ENCODE measurements at places on chromosomes 5 and 9. TPM values are rescaled to one million over a fixed set of nuclear protein-coding genes. Genes with fewer than 3 reads are reported as not detected.

GRCh38 chr9:34522091-34522887 lies 501 bp downstream of the ENHO start:
- no peak for DNase-seq

DNA sequence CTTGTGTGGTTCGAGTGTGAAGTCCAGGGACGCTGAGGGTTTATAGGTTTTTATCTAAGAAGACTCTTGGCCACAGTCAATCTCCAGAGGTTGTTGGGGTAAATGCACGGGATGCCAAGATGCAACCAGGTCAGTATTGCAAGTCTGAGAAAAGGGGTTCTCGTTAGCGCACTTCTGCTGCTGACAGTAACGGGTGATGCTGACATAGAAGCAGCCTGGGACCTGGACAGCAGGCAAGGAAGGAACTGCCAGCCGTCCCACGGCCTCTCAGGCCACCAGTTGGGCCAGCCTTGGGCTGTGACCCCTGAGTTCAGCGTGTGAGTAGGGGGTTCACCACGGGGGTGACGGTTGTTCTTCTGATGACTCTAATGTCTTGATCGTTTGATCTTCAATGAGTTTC lies 39.0 kb downstream of the TENT4A start:
- DNase-seq, result no peak

DNA sequence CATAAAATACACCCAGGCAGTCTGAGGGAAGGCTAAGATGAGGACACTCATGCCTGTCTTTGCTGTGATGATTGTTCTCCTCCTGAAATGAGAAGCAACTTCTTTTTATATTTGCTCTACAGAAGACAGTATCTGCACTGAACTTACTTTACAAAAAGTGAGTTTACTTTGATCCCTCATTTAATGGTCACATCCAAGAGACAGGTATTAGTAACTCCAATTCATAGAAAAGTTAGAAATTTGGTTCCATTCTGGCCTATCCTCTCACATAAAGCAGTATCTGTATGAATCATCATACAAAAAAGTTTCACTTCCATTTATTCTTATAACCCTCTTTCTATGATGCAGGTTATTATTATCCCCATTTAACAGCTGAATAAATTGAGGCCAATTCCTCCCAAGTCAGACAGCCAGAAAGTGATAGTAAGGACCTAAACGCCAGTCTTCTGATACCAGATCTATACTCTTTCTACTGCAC lies 15.2 kb downstream of the TSTD2 start:
- DNase-seq, result no peak

FAM219A gene
- total RNA-seq, result 20.6 TPM

TMEM161B gene
- 9.4 TPM for total RNA-seq

All from Right ventricle myocardium superior (tissue), 1 donor.